Skeletal muscle cell (primary cell): ENCODE measurements at places on chromosomes 1 and 21.

GRCh38 chr1:183374825-183375224 is 43.4 kb downstream of the NMNAT2 start:
- no peak for DNase-seq

GRCh38 chr1:55456971-55457370 is 241.8 kb upstream of the USP24 start:
- no peak for DNase-seq

DNA sequence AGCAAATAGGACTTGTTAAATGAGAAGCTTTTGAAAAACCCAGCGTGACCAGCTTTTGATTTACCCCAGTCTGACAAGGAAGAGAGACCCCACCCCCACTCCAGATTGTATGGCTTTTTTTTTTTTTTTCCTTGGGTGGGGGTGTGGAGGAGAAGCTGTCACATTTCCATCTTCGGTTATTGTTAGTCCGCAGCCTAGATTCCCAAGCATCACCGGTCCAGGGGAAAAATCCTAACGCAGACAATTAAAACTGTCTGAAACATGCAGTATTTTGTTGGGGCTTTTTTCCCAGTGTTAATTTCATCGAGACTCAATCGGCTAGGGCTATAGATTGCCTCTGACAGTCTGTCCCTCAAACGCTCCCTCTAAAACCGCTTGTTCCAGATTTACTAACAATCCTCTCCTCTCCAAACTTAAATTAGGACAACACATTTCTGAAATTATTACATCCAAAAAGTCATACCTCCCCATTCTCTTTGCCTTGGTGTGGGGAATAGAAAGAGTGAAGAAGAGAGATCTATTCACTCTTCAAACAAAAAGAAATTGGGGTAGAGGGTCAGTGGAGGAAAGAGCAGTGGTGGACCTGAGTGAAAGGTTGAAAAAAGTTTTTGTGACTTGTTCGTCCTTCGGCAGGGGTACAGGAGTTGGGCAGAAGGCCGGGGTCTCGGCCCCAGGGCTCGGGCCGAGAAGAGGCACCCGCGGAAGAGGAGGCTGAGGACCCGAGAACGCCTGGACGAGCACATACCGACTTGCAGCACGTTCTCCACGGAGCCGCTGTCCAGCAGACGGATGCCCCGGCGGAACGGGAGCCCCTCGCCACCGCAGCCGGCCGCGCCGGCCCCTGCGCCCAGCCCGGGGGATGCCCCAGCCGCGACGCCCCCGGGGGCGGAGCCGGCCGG is 1.1 kb downstream of the ZSWIM5 start:
- DNase-seq = no peak

DNA sequence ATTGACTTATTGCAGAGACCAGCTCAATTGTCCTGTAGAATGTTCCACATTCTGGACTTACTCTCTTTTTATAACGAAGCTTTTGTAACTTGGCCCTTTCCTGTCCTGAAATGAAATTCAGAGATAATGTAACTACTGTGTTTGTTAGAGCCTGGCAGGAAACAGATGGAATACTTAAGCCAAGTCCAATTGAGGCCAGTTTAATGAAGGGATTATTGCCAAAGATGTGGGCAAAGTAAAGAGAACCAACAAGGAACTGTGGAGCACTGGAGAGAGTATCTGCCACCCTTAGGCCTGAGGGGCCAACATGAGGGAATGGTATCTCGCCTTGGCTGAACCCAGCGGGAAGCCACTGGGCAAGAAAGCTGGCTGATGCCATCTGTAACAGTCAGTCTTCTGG is 32.9 kb downstream of the MFSD2A start:
- DNase-seq = no peak

DNA sequence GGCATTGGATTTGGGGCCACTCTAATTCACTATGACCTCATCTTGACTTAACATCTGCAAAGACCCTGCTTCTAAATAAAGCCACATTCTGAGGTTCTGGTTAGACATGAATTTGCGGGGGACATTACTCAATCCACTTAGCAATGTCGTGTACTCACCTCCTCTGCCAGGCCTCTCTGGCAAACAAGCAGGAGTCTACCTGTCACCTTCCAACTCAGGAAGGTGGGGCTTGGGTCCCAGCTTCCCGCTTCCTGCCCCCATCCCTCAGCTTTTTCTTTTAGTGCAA is 177.8 kb downstream of the PSMG1 start:
- no peak for DNase-seq

DNA sequence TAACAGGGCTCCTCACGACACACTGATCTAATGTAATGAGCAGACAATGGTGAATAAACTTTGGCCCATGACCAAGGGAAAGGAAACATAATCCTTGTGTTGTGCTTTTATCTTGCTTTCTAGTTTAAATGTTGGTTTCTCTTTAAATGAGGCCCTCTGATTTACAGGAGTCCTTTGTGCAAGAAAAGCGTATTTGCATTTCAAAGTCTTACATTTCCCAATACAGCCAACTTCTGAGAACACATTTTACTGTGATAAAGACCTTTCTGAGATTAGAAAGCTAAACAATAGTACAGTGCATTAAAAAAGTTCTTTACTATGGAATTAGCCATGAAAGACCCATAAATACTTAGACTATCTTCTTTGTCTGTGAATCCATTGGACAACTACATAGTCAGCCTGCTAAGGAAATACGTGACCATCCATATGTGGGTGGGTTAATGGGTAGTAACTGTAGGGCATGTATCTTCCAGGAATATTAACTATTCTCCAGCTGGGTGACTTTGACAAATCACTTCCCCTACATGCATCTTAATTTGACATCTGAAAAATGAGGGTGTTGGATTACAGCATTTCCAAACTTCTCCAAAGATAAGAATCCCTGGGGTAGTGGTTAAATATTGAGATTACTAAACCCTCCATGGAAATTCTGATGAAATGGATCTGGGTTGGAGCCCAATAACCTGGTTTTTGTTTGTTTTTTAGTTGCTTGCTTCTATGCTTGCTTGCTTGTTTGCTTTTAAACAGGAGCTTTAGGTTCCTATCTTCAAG is 50.3 kb upstream of the USP1 start:
- DNase-seq = no peak

DNA sequence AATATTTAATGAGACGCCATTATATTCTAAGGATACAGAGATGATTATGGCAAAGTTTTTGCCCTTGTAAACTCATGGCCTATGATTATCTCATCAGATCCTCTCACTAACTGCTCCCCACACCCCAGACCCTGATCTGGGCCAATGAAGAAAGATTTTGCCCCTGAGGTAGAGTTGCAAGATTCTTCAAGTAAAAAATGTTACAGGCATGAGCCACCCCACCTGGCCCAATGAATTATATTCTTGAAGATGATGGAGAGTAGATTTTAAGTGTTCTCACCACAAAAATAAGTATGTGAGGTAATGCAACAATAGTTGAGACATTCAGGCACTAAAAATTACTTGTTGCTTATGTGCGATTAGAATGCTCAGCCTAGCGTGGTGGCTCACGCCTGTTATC is 1.8 kb upstream of the CNR2 start:
- DNase-seq = no peak

DNA sequence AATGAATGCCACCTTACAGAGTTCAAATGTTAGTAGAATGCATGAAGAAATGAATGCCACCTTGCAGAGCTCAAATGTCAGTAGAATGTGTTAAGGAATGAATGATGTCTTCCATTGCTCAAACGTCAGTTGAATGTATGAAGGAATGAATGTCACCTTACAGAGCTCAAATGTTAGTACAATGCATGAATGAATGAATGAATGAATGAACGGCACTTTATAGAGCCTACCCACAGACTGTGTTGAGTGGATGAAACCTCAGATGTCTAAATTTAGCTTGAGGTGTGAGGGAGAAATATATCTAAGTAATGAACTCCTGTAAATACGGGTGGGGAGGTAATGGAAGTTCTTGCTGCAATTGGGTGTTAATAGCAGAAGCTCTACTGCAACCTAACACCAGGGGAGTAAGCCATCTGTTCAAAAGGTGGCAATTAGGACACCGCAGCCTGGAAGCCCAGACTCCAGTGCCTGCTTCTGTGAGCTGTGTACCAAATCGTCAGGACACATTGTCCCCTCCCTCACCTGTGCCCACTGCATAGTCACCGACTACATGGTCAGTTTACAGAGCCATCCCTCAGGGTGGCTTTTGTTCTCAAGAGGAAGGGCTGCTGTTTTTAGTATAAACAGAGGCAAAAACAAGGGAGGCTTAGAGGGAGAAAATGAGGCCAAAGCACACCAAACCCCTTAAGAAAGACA is 26.7 kb downstream of the SUSD4 start:
- no peak for DNase-seq

- DNase-seq = no peak
Measured at GRCh38 chr1:54011316-54012007, 6.5 kb downstream of the LDLRAD1 start.

GRCh38 chr1:193070386-193070753 is 11.0 kb downstream of the RO60 start:
- DNase-seq = no peak

DNA sequence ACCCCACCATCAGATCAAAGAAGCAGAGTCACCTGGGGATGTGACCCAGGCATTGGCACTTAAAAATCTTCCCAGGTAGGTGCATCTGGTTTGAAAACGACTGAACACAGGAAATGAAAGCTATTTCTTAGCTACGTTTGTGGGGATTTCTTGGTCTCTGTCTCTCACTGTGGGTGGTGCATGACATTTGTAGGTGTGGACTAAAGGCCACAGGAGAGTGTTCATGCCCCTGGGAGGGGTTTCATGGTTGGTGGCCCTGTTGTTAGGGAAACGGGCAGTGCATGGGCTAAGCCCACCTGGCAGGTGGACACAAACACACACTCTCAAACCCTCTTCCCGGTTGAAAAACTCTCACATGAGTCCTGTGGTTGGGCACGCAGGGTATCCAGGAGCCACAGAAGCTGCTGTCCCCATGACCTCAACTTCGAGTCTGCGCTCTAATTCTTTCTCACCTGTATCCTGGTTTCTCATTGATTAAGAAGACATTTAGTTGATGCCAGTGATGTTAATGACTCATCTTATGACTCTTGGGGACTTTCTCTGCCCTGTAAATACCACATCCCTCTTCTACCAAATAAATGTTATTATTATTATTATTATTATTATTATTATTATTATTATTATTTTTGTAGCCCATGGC is 119.4 kb downstream of the MRPS6 start:
- no peak for DNase-seq

- no peak for DNase-seq
Measured at GRCh38 chr1:154550070-154550469, 8.4 kb downstream of the UBE2Q1 start.

- DNase-seq = no peak
Measured at GRCh38 chr1:201902198-201902597, 13.5 kb downstream of the SHISA4 start.

DNA sequence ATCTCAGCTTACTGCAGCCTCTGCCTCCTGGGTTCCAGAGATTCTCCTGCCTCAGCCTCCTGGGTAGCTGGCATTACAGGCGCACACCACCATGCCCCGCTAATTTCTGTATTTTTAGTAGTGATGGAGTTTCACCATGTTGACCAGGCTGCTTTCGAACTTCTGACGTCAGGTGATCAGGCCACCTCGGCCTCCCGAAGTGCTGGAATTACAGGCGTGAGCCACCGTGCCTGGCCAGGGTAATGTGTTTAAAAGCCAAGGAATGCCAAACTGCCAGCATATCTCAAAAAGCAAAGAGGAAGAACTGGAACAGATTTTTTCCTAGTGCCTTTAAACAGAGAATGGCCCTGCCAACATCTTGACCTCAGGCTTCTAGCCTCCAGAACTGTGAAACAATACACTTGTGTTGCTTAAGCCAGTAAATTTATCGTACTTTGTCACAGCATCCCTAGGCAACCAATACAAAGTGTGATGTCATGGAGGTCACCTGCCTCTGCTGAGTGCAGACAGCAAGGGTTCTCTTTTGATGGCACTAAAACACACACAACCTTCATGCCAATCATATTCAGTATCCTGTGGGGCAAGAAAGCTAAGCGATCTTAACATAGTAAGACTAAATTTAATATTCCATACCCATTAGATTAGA is 858.3 kb upstream of the TMPRSS15 start:
- DNase-seq = no peak

DNA sequence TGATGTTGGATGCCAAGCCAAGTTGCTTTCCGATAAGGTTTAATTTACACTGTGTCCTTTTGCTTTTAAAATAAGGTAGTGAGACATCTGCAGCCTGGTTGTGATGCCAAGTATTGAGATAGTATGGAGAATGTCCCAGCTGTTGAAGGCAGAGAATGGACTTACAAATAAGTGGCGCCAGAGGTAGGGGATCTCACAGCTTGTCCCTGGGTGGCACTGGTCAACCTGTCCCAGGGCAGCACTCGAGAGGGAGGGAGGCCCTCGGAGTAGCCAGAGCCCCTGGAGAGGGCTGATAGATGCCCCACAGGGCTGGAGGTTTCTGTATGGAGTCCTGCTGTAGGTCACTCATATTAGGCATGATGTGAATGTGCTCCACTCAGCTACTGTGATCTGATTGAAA is 98.5 kb downstream of the GALNT2 start:
- no peak for DNase-seq

GRCh38 chr1:156095906-156096508 is 13.7 kb upstream of the MEX3A start:
- DNase-seq = no peak

- DNase-seq = no peak
Measured at GRCh38 chr1:10860682-10861081, 64.2 kb upstream of the CASZ1 start.

DNA sequence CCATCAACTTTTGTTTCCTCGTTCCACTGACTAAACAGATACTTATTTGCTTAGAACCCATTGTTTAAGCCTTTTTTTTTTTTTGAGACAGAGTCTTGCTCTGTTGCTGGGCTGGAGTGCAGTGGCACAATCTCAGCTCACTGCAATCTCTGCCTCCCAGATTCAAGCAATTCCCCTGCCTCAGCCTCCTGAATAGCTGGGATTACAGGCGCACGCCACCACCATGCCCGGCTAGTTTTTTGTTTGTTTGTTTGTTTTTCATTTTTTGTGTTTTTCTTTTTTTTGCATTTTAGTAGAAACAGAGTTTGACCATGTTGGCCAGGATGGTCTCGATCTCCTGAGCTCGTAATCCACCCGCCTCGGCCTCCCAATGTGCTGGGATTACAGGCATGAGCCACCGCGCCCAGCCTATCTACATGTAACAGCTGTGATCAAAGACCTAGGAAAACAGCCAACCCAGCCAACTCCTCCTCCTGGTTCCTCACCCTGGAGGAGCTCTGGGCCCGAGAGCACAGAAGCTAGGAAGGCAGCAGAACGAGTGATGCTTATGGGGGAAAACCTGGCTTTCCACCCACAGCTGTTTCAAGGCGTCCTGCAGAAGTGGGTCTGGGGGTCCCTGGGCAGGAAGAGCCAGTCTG is 32.9 kb downstream of the KCNN3 start:
- no peak for DNase-seq

- no peak for DNase-seq
Measured at GRCh38 chr1:174219606-174220370, 60.5 kb downstream of the RABGAP1L start.

DNA sequence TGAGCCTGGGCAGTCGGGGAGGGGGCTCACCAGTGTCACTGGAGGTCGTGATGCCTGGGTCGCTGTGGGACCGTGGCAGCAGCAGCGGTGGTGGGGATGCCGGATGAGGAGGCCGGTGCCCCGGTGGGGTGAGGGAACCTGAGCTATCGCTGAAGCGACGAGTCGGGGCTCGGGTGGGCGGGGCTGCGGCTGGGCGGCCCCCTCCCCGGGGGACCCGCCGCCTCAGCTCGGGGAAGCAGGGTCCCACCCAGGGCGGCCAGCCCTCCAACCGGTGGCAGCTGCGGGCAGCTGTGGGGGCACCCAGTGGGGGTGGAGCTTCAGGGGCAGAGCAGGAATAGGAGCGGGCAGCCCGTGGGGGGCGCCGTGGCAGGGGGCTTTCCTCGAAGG is 5.0 kb downstream of the ENTREP3 start:
- DNase-seq = no peak
